ENCODE measurements at places on chromosomes 16 and 17.

DNA sequence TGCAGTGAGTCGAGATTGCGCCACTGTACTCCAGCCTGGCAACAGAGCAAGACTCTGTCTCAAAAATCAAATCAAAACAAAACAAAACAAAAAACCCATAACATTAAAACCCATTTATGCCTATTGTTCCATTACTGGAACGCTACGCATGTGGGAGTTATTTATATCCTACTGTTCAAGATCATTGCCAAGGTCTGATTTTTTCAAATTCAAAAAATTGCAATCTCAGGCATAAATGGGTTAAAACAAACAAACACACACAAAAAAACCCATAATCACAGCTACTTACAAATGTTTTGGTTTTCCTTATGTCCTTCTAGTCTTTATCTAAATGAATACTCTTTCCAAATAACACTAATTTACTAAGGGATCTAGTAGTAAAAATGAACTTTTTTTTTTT lies 17.8 kb downstream of the GJC1 start:
- no peak for DNase-seq

DNA sequence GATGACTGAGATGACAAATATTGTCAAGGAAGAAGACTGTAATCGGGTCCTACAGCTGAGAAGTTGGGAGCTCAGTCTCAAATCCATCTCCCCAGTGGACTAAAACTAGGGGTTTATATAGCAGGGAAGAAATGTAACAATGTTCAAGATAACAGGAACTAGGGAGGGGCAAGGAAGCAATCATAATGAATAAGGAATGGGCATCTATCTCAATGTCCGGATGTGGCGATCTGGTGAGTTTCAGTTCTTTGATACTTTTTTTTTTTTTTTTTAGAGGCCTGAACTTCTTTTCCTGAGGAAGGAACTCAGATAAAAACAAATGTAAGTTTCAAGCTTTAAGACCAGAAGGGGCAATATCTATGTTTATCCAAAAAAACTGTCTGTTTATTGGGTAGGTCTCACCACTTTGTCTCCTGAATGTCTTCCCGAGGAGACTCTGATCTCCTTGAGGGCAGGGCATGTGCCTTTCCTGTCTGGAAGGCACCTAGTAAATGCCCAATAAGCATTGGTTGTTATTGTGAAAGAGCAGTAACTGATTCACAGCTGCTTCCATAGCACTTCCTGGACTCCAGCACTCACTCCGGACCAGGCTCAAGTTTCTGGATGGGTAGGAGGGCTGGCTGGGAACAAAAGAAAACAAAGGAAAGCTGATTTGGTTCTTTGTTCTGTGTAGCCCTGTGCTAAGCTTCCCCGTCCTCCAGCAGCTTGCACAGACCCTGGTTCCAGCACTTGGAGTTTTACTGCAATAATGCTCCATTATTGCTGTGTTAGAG lies 51.9 kb downstream of the MEOX1 start:
- no peak for DNase-seq

- no peak for DNase-seq
Measured at GRCh38 chr16:60060731-60061130, 1326.6 kb upstream of the GOT2 start.

GRCh38 chr17:44069974-44070454 lies 521 bp upstream of the G6PC3 start:
- DNase-seq = no peak

All from NCI-H774 (cell line).